ENCODE measurements at places on chromosomes 3 and 15.

DNA sequence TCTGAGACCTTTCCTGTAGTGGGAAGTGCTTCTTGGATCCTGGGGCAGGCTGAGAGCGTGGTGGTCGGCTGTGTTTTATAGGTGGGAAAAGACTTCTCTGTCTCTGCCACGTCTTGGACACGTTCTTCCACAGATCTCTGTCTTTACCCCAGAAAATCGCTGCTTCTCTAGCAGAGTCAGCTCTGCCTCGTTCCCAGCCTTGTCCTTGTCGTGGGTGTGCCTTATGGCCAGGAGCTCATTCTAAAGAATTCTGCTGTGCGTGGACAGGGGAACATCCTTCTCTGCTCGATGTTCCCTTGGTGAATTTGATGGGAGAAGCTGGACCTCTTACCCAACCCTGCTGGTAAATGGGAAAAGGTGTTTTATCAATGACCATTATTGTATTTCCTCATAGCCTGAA, 433.1 kb upstream of the C2CD4B start:
- no peak for DNase-seq

- peak; percentile 31 for DNase-seq
Measured at GRCh38 chr3:170355738-170356595, 1.5 kb upstream of the SKIL start.

DNA sequence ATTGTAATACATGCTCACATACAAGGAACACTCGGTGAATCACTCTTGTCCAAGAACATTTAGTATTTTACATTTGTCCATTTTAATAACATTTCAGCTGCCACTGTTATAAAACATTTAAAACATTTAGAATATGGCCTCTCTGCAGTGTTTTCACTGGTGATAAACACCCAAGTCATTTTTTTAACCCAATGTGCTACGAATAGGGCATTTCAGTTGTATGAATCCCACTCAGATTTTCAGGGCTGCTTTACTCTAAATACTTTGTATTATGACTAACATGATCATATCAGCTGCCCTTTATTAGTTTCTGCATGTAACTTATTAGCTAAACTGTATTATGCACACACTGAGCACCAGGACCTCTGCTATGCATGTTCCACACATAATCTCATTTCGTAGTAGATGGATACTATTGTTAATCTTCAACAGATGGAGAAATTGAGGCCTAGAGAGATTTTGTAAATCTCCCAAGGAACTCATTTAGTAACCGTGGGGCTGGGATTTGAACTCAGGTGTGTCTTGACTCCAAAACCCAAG, 148.6 kb upstream of the CDIN1 start:
- DNase-seq = no peak

- DNase-seq = no peak
Measured at GRCh38 chr15:70327328-70327855, 229.7 kb upstream of the TLE3 start.

DNA sequence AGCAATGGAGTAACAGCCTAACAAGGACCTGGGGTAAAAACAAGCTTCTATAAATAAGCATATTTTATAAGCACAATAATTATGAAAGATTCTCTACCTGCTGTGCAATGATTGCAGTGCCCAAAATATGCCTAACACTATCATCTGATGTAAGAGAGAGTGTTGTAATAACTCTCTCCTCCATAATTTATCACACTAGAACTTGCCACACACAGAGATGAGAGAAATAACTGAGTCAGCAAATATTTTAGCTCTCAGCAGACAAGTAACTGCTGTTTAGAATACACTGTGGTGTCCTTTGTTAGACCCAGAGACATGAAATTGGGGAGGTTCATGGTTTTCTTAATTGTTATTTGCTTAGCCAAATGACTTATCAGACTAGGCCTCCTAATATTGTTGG, 105.3 kb upstream of the ACP3 start:
- no peak for DNase-seq

DNA sequence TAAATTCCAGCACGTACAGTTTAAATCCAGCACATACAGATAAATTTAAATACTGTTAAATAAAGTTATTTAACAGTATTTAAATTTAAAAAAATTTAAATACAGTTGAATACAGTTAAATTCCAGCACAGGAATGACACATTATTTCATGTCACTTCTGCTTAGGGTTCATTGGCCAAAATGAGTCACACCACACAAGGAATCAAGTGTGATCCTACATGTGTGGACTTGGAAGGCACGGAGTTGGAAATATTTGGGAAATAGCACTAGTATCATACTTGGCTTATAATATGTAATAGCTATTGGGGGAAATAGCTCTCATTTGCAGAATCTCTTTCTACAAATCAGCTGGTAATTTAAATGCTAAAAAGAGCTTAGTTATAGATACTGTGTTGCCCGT, 10.6 kb downstream of the RAB7A start:
- DNase-seq = no peak

GRCh38 chr15:72146934-72147333, 28.7 kb downstream of the SENP8 start:
- DNase-seq = no peak

- DNase-seq = no peak
Measured at GRCh38 chr15:29986946-29987345, 95.8 kb upstream of the GOLGA8J start.

DNA sequence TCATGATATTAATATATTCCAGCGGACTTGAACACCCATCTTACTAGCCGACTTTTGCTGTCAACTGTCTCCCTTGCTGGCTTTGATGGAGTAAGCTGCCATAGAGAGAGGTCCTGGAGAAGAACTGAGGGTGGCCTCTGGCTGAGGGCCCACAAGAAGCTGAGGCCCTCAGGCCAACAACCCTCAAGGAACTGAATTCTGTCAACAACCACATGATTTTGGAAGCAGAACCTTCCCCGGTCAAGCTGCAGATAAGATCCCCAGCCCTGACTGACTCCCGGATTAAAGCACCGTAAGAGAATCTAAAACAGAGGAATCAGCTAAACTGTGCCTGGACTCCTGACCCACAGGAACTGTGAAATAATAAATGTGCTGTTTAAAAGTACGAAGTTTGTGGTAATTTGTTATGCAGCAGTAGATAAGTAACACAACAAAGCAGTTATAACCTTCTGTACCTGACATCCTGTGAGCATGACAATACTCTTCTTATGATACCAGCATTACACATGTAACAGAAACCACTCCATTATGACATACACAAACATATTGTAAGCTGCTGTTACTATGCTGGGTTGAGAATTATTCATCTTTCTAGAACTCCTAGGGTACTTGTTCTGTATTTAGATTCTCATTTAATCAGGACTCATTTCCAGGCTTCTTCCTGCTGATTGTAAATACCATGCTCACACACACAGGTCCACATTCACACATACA, 66.2 kb downstream of the HES1 start:
- DNase-seq = no peak

GRCh38 chr3:19489936-19490335, 341.6 kb downstream of the KCNH8 start:
- no peak for DNase-seq

DNA sequence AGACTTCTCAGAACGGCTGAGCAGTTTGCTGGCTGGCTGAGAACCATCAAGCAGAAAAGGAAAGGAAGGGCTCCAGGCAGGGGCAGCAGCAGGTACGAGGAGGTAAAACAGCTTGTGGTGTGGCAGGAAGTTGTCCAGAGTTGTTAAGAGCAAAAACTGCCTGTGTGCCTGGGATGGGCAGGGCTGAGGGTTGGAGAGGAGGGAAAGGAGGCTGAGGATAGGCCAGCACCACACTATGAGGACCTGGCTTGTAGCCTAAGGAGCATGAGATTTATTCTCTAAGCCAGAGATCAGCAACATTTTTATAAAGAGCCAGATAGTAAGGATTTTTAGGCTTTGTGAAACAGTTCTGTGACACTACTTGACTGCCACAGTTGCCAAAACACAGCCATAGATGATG, 8.0 kb downstream of the IGSF10 start:
- no peak for DNase-seq

GRCh38 chr3:138082085-138082991, 33.1 kb downstream of the DZIP1L start:
- DNase-seq = no peak

DNA sequence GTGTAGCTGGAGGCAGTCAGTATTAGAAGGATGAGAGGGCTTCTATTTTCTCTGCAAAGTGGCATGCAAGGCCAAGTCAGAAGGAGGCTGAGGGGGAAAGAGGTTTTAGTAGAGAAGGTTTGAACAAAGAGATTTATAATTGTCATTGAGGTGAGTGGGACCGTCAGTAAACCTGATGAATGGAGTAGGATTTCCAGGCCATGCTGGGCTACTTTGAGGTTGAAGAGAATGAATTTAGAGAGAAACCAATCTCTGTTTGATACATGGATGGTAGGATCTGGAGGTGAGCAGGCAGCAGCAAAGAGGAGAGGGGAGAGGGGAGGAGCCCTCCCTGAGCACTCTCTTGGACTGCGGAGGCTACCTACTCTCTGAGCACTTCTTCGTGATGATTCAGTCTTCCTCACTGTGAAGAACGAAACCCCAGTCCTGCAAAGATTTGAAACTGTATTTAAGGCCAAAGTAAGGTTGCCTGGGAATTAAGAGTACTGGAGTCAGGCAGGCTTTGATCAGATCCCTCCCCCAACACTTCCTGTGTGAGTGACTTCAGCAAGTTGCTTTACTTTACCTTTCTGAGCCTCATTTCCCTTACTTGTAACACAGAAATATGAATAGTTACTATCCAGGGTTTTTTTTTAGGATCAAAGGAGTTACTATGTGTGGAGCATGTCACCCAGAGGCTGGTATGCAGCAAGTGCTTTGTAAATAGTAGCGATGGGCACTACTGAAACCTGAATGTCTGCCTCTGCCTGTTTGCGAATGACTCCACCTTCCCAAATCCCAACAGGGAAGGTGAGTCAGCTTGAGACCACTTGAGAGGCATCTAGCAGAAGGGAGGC, 75.8 kb downstream of the RPL39L start:
- no peak for DNase-seq

- DNase-seq = no peak
Measured at GRCh38 chr15:38648121-38648843, 83.7 kb upstream of the RASGRP1 start.

GRCh38 chr3:10352146-10352911, 31.4 kb upstream of the SEC13 start:
- DNase-seq = no peak

GRCh38 chr15:70466895-70467529, 296.3 kb downstream of the UACA start:
- peak; percentile 64 for DNase-seq

DNA sequence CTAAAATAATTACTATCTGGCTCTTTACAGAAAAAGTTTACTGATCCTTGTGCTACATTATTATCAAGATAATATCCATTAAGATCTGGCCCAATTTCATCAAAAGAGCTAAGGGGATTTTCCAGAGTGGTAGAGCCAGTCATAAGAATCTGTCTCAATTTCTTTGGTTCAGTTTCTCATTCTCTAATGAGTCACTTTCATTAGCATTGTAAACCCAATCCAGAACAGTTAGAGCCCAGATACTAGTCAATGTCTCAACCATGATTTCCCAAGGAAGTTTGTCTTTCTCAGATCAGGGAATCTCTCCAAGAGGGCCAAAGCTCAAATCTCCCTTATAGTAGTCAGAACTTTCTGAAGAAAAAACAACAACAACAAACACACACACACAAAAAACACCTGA, 131.1 kb upstream of the PPP2R3A start:
- no peak for DNase-seq

- DNase-seq = no peak
Measured at GRCh38 chr15:94875550-94875949, 644.2 kb downstream of the MCTP2 start.

- no peak for DNase-seq
Measured at GRCh38 chr3:13522236-13522635, 26.7 kb upstream of the FBLN2 start.

GRCh38 chr15:101204739-101205535, 46.9 kb downstream of the CHSY1 start:
- DNase-seq = no peak

DNA sequence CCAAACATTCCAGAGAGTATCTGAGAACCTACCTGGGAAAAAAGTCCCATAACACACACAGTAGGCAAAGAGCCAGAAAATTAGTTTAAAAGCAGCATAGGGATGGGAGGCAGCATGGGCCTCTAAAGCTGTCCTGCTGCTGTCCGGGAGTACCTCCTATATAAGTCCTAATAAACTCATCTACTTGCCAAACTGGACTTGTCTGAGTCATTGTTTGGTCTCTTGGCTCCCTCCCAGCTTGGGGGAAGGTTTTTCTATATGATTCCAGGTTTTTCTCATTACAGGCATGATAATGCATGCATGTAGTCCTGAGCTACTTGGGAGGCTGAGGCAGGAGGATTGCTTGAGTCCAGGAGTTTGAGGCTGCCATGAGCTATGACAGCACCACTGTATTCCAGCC, 17.5 kb upstream of the HACD2 start:
- DNase-seq = no peak

- no peak for DNase-seq
Measured at GRCh38 chr3:150407051-150407807, 869 bp upstream of the TSC22D2 start.
